Gastrocnemius medialis (tissue), 4 donors: ENCODE measurements at places on chromosomes 2 and 18. TPM values are rescaled to one million over a fixed set of nuclear protein-coding genes. Genes with fewer than 3 reads are reported as not detected.
A peak's percentile ranks its signal among the peaks of the same experiment; 100 is the strongest.

- DNase-seq = no peak
- H3K36me3 ChIP-seq = no peaks in the 10 kb centered on the region
- H3K27ac ChIP-seq = no peak overlapping the region
- H3K27me3 ChIP-seq = no peaks in the 10 kb centered on the region
- H3K4me3 ChIP-seq = no peak overlapping the region
Observed at GRCh38 chr2:234839285-234839684, 112.5 kb upstream of the SH3BP4 start.

DNA sequence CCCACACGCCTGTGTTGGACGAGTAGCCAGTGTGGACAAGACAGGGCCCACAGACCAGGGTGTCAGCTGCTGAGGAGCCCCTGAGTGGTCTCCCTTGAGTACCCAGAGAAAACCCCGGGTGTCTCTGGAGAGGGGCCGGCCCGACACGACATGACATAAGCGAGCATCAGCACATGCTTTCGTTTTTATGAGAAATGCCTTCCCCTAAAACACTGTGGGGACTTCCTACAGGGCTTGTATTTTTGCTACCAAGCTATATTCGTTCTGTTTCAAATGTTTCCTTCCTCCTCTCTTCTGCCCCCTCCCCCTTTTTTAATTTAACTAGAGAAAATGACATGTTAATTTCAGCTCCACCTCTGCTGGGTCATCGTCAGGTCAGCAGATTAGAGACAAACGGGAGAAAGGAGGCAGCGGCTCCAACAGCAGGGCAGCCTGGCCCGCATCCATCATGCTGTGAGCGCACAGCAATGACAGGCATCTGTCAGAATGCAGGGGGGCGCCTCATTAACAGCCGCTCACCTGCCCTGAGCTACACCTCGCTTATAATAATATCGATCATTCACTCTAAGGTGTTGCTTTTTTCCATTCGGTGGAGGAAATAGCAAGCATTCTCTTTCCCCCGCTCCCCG is 286.2 kb downstream of the ZNF516 start:
- H3K27me3 ChIP-seq = no peaks in the 10 kb centered on the region
- no peak overlapping the region for H3K4me3 ChIP-seq
- DNase-seq = no peak
- no peaks in the 10 kb centered on the region for H3K4me1 ChIP-seq
- no peaks in the 10 kb centered on the region for H3K36me3 ChIP-seq
- no peak overlapping the region for H3K27ac ChIP-seq

DNA sequence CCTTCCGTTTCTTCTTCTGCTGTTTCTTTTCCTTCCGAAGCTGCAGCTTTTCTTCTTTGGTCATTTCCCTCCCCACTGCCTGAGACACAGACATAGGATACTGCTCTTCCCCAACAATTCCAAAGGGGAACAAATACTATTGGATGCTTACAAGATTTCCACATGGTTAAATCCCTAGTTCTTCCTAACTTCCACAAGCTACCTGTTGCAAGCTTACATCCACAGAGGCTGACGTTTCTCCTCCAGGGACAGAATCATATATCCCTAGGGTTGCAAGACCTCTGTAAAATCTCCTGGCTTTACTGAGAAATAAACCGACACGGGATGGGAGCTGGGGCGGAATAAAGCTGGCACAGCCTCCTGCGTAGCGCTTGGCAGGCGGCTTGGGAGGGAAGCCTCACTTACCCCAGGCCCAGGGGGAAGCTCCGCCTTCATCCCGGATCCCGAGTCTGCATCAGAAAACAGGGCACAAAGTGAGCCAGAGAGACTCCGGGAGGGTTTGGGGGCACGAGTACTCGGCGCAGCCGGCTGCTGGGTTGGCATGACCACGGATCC is 590 bp downstream of the EIF2B4 start:
- H3K27ac ChIP-seq = peak overlapping the region; percentile 98
- no peaks in the 10 kb centered on the region for H3K27me3 ChIP-seq
- H3K36me3 ChIP-seq = peaks cover 66% of the 10 kb centered on the region

Gene SMARCAL1
- total RNA-seq = 8.2 TPM

DNA sequence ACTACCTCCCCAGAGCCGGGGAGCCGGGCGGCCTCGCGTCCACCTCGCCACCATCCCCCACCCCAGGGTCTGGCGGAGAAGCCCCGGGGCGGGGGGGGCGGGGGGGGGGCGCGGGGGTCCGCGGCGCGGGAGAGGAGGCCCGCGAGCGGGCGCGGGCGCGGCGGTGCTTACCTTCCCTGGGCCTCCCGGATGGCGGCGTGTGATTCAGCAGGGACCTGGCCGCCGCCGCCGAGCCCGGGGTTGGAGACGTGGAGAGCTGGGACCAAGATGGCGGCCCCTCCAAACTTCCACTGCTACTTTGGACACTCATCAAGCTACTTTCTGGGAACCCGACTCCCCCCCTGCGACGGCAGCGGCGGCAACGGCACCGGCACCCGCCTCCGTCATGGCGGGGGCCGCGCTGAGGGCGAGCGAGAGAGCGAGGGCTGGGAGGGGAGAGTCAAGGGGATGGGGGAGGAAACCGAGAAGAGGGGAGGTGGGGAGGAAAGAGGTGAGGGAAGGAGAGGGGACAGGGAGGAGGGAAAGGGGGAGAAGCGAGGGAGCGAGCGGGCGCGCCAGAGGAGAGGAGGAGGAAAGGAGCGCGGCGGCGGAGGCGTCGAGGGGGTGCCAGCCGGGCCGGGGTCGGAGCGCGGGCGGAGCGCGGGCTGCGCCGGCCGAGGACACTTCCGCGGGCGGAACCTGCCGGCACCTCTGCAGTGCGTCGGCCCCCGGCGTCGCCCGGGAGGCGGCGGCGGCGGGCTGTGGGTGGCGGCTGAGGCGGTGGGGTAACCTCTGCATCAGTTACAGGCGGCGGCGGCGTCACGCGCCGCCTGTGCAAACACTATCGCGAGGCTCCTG is at the start of gene TLK1:
TLK1 (minus strand) TSS at position 775 of the 837 bp plus-strand sequence; CDS start at position 310, 465 bp downstream.
- H3K4me3 ChIP-seq = peak within 1 kb of the TSS; percentile 89
- peak; percentile 72 for DNase-seq
- H3K36me3 ChIP-seq = no peaks in the 10 kb centered on the region
- no peaks in the 10 kb centered on the region for H3K27me3 ChIP-seq
- H3K27ac ChIP-seq = peak within 1 kb of the TSS; percentile 98

GRCh38 chr2:230010501-230010900 is 58.2 kb downstream of the SLC16A14 start:
- no peak for DNase-seq
- H3K4me1 ChIP-seq = no peaks in the 10 kb centered on the region
- H3K27ac ChIP-seq = no peak overlapping the region
- no peaks in the 10 kb centered on the region for H3K27me3 ChIP-seq
- H3K36me3 ChIP-seq = no peaks in the 10 kb centered on the region
- no peak overlapping the region for H3K4me3 ChIP-seq

Gene CDK15
- total RNA-seq = not detected

- DNase-seq = no peak
- peaks cover 9% of the 10 kb centered on the region for H3K4me1 ChIP-seq
- no peaks in the 10 kb centered on the region for H3K36me3 ChIP-seq
- no peak overlapping the region for H3K4me3 ChIP-seq
Observed at GRCh38 chr2:173431191-173431590, 76.5 kb downstream of the CDCA7 start.

Gene PRKAG3
- total RNA-seq = 34.0 TPM

GRCh38 chr2:128727404-128727803 is 408.7 kb upstream of the HS6ST1 start:
- no peak overlapping the region for H3K27ac ChIP-seq
- H3K4me3 ChIP-seq = no peak overlapping the region
- no peaks in the 10 kb centered on the region for H3K36me3 ChIP-seq
- DNase-seq = no peak

Gene ALK
- total RNA-seq = not detected

DNA sequence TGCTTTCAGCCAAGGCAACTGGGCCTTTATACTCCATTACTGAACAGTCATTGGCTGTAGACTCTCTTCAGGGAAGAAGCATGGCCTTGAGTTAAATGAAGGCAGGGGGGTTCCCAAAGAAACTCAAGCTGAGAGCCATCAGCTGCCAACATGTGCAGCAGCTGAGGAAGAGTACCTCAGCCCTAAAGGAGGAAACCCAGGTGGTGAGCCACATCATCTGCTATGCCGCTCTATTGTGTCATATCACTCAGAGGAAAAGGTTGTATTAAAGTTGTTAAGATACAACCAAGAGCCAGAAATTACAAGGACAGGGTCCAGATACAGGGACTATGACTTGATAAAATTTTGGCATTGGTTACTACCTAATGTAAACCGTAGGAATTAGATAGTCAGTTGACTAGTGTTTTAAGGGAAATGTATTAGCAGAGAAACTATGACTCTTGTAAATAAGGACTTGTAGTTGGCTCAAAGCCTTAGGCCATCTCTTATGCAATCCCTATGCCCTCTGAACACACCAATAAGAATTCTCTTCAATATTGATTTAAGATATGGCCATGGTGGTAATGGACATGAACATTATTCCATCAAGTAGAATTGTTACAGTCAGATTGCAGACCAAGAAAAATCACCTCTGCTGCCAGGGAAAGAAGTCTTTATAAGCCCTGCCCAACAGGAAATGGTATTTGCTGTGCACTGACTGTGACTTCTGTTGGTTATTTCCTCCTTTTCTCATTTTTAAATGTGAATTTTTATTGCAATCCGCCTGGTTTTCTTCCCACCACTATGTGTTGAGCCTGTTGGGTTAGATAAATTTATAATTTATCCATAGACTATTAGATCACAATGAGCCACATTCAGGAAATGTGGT is 9.2 kb upstream of the LRPPRC start:
- no peak overlapping the region for H3K27ac ChIP-seq
- no peaks in the 10 kb centered on the region for H3K4me1 ChIP-seq
- no peak for DNase-seq

GRCh38 chr2:160555420-160556071 is 61.9 kb upstream of the RBMS1 start:
- H3K27ac ChIP-seq = no peak overlapping the region
- H3K4me3 ChIP-seq = no peak overlapping the region
- no peak for DNase-seq
- H3K4me1 ChIP-seq = no peaks in the 10 kb centered on the region
- no peaks in the 10 kb centered on the region for H3K27me3 ChIP-seq

- H3K27me3 ChIP-seq = no peaks in the 10 kb centered on the region
- no peak overlapping the region for H3K4me3 ChIP-seq
- no peak for DNase-seq
Observed at GRCh38 chr2:37790462-37790861, 119.0 kb upstream of the CDC42EP3 start.

Gene RBFA
- 26.6 TPM for total RNA-seq

- no peak overlapping the region for H3K27ac ChIP-seq
- H3K4me3 ChIP-seq = no peak overlapping the region
- DNase-seq = no peak
- H3K27me3 ChIP-seq = no peaks in the 10 kb centered on the region
Observed at GRCh38 chr2:97654791-97655190, 8.9 kb downstream of the COX5B start.

GRCh38 chr2:2842466-2842865 is 511.4 kb upstream of the MYT1L start:
- no peaks in the 10 kb centered on the region for H3K27me3 ChIP-seq
- H3K27ac ChIP-seq = no peak overlapping the region
- no peak for DNase-seq
- H3K4me3 ChIP-seq = no peak overlapping the region
- H3K36me3 ChIP-seq = no peaks in the 10 kb centered on the region

Gene ANKRD30B
- not detected for total RNA-seq

GRCh38 chr2:103353774-103354173 is 591.9 kb downstream of the TMEM182 start:
- H3K4me3 ChIP-seq = no peak overlapping the region
- H3K27me3 ChIP-seq = no peaks in the 10 kb centered on the region
- no peaks in the 10 kb centered on the region for H3K36me3 ChIP-seq
- no peaks in the 10 kb centered on the region for H3K4me1 ChIP-seq
- no peak for DNase-seq

DNA sequence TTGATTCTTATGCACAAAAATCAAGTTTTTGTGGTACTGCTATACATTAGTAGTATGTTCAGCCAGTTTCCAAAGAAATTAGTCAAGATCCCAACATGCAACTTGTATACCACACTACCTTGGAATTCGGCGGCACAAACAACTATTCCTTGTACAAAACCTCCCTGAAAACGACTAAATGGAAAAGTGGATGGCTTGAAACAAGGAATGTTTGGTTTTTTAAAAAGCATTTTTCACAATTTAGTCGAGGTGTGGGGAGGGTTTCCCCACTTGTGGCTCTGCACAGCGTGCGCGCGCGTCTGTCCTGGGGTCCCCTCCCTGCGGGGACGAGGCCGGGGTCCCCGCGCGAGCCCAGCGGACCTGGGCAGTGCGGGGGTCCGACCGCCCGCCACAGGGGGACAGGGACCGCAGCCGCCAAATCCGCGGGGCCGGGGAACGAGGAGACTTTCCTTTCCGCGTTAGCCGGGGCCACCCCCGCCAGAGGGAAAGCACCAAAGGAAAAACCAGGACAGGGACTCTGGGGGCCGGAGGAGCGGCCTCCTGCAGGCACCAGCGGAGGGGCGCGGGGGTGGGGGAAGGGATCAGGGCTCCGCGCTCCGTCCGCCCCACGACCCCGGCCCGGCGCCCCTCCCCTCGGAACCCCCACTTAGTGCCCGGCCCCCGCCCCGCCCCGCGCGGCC is 534 bp upstream of the SOCS6 start:
- peak overlapping the region; percentile 89 for H3K27ac ChIP-seq
- peak; percentile 39 for DNase-seq
- peaks cover 31% of the 10 kb centered on the region for H3K4me1 ChIP-seq

DNA sequence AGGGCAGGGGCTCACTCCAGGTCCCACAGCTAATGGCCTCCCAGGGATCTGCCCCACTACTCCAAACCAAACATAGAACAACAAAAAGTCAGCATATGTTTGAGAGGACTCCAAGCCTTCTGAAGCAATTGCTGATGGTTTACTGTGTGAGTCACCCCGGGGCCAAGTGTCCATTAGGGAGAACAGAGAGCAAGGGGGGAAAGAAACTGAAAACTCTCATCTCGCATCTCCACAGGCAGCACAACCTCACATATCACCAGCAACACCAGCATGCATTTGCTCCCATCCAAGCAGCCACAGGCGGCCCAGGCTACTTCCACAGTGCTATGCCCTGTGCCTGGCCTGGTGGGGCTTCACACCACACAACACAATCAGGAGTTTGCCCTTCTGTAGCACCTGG is 39.1 kb downstream of the CYRIA start:
- H3K27ac ChIP-seq = peak overlapping the region; percentile 81
- no peak overlapping the region for H3K4me3 ChIP-seq
- no peaks in the 10 kb centered on the region for H3K36me3 ChIP-seq
- no peaks in the 10 kb centered on the region for H3K27me3 ChIP-seq

GRCh38 chr2:181362561-181362960 is 94.6 kb upstream of the ITGA4 start:
- H3K4me3 ChIP-seq = no peak overlapping the region
- no peak for DNase-seq
- no peaks in the 10 kb centered on the region for H3K4me1 ChIP-seq
- no peaks in the 10 kb centered on the region for H3K27me3 ChIP-seq
- no peaks in the 10 kb centered on the region for H3K36me3 ChIP-seq
